Activated naive CD8-positive, alpha-beta T cell treated with anti-CD3 and anti-CD28 coated beads for 36 hours (primary cell): ENCODE measurements at places on chromosomes 5 and 9. TPM values are rescaled to one million over a fixed set of nuclear protein-coding genes. Genes with fewer than 3 reads are reported as not detected.

- peaks cover 4% of the 10 kb centered on the region for H3K27me3 ChIP-seq
- H3K4me3 ChIP-seq: no peak overlapping the region
- no peaks in the 10 kb centered on the region for H3K36me3 ChIP-seq
These were observed 160.0 kb downstream of the TMEM161B start for GRCh38 chr5:88108490-88109279.

- H3K27me3 ChIP-seq: peaks cover 39% of the 10 kb centered on the region
- H3K27ac ChIP-seq: no peak overlapping the region
- H3K4me1 ChIP-seq: no peaks in the 10 kb centered on the region
- no peak for DNase-seq
- no peak overlapping the region for H3K4me3 ChIP-seq
These were observed 7.7 kb upstream of the TSLP start for GRCh38 chr5:111063709-111064322.

TAF11L10 gene
- not detected for total RNA-seq

DNA sequence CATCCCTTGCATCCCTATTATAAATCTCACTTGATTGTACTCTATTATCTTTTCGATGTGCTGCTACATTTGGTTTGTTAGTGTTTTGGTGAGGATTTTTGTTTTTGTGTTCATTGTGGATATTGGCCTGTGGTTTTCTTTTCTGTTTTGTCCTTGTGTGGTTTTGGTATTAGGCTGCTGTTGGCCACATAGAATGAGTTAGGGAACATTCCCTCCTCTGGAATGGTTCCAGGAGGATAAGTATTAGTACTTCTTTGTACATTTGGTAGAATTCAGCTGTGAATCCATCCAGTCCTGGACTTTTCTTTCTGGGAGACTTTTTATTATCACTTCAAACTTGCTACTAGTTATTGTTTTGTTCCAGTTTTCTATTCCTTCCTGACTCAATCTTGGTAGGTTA is 287.2 kb downstream of the CWC27 start:
- no peaks in the 10 kb centered on the region for H3K27me3 ChIP-seq
- no peaks in the 10 kb centered on the region for H3K36me3 ChIP-seq
- H3K27ac ChIP-seq: no peak overlapping the region
- no peak overlapping the region for H3K4me3 ChIP-seq

COL23A1 gene
- total RNA-seq: 0.22 TPM
